ENCODE measurements at places on chromosomes 12 and 14.

DNA sequence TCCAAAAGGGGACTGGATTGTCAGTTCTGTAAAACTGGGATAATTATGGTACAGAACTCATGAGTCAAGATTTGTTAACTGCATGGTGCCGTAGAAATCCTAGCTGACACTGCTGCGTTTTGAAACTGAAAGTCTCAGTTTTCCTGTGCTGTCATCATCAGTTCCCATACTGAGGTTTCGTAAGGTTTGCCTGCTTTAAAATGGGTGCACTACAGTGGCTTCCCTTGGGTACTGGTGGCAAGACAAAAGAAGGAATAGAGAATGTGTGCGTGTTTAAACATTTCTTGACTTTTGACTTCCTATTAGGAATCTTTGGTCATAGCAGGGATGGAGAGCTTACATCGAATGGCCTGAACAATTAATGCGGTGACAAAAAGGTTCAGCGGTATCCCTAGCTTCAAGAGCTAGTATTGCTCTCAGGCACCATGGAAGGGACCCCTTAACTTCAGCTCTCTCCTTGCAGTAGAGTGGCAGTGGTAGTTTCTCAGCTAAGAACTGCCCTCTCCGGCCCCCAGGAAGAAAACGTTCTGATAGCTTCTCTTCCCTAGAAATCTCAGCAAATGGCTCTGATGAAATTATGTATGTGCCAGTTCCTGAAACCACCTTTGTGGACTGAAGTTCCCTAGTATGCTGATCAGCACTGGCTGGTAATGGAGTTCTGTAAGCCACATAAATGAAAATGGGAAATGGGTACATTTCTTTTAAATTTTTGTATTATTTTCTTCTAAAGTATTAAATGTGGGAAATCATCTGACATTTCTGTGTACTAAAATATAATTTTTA, 28.9 kb downstream of the ANO6 start:
- DNase-seq, result no peak

DNA sequence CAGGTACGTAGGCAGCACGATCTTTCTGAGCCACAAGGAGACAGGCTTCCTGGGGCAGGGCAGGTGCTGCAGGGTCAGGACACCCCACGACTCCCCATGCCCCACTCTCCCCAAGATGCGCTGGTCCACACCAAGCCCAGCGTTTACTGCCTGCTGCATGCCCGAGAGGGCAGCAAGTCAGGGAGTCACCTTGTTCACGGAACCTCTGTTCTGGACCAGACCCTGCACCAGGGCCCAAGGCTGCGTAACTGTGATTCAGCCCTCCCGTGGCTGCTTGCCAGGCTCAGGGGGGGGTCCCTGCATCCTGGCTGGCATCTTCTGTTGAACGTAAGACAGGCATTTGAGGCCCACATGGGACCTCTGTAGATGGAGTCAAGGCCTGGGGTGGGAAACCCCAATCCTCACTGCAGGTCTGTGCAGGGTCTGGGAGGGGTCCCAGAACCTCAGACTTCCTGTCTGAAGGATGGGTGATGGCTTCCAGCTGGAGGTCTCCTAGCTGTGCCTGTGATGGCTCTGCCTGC, 228.6 kb upstream of the RTL1 start:
- no peak for DNase-seq

DNA sequence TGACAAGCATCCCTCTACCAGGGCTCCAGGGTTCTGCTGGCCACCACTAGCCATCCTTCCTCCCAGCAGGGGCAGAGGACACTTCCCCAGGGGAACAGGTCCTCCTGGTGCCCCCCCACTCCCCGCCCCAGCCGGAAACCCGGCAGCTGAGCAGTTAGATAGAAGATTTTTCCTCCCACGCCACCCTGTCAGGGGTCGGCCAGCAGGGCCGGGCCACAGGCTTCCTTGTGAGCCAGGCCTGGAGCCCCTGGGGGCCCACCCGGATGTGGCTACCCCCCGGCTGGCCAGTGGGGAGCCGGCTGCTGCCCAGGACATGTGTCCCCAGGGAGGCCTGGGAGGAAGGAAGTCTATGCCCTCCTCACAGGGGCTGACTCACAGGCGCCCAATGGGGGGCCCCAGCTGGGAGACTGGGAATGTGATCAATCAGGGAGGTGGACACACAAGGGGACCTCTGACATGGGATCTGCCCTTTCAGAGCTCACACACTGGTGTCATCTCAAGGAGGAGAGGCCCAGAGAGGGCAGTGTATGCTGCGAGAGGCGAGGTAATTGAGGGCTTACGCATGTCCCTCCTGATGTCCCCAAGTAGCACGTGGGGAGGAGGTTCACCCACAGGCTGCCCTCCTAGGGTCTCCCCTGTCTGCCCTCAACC, 4.2 kb downstream of the SH2B3 start:
- DNase-seq, result no peak

DNA sequence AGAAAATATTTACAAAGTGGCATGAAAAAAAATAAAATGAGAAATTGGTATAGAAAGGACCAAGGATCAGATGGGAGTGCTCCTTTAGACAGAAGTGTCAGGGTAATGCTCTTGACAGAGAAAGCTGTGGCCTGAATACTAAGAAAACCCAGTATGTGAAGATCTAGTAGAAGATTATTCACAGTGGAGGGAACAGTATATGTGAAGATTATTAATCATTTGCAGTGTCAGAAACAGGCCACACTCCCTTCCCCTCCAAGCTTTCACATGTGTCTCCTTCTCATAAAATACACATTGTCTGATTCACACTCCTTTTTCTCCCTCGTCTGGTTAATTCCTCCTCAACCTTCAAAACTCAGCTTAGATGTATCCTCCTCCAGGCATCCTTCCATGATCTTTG, 41.3 kb downstream of the CAPS2 start:
- no peak for DNase-seq

DNA sequence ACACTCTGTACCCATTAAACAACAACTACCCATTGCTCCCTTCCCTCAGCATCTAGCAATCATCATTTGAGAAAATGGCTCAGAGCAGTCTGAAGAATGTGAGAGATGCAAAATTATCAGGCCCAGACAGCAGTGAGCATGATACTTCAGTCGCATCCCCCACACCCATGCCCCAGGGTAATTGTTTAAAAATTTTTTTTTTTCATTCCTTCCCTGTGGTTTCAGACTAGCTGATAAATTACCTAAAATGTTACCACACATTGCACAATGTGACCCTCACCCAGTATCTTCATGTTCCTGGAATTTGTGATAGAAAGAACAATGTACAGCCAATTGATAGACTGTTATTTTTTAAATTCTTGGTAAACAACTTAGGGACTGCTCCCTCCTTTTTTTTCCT, 11.3 kb upstream of the USP15 start:
- DNase-seq, result no peak

GRCh38 chr14:21852061-21852664, 178.5 kb upstream of the OR4E1 start:
- DNase-seq, result peak; percentile 26

DNA sequence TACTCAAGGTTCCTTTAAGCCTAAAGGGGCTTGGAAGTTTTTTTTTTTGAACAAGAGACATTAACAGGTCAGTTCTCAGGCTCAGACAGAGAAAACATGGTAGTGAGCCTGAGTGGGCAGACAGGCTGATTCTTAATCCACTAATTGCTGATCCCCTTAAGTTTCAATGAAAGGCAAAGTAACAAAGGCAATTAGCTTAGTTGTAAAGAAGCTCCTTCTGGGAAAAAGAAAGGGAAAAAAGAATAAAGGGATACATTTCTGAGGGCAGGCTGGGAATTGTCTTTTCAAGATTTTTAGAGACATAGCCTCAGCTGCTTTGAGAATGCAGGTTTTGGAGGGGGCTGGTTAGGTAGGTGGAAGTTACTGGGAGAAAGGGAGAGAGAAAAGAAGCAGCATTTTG, 133.8 kb downstream of the CFAP54 start:
- no peak for DNase-seq

DNA sequence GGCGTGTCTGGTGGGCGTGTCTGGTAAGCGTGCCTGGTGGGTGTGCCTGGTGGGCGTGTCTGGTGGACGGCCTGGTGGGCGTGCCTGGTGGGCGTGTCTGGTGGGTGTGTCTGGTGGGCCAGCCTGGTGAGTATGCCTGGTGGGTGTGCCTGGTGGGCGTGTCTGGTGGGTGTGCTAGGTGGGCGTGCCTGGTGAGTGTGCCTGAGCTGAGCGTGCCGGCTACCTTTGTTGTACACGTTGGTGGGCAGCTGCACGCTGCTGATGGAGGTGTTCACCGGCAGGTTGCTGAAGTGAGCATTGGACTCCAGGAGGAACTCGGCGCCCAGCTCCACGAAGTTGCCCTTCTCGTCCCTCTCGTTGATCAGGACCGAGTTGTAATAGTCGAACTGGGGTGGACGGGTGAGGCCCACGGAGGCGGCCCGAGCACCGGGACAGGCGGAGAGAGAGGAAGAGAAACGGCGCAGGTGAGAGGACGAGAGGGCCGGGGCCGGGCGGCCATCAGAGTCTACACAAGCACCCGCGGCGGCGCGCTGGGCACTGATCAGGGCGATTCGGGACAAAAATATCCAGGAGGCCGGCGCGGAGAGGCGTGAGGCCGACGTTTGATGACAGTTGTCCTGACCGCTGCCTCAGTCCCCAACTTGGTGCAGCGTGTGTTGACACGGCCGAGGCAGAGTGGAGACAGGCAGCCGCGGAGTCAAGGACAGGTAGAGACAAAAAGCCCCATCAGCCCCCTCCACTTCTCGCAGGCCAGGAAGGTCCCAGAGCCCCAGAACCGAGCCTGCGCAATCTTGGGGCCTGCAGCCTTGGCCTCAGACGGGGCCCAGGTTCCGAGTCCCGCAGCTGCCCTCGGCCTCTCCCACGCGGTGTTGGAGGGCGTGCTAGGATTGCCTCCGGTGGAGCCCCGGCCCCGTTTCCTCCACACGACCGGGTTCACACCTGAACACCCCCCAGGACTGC, 10.5 kb downstream of the CACNA2D4 start:
- no peak for DNase-seq

DNA sequence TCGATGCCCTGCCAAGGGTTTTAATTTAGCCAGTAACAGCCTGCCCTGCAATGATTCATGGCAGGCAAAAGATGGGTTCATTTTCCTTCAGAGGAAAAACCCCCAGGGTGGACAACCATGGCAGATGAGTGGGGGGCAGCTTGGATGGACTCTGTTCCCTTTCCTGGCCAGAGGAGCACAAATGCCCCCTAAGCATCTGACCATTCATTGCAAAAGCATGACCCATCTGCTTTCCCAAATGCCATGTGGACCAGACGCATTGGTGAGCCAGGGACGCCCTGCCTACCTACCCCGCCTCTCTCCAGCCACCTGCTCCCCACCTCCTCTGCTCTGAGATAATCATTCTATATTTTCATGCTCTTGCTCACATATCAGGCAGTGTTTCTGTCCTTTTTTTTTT, 281.9 kb downstream of the DPF3 start:
- no peak for DNase-seq

DNA sequence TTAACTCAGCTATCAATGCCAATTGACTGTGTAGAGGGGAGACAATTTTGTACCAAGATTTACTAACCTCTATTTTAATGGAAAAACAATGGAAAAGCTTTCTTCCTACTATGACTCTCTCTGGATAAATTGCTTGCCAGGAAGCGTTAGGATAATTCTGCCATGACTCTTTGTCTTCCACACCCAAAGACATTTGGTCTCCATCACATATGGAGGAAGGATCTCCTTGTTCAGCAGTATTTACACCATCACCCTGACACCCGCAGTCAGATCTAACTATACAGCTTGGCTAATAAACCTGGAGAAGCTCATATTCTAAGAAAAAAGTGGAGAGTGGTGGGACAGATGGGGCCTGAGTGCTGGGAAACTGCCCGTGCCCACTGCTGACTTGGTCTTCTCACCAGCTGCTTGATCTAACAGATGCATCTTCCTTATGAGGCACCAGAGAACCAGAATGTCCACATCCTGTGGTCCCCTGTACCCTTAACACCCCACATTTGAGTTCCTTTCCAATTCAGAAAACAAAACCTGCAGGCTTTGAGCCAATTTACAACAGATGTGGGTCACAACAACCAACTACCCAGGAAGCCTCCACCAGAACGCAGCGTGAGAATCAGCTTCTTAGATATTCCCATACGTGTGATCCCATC, 154.0 kb downstream of the DAD1 start:
- no peak for DNase-seq

DNA sequence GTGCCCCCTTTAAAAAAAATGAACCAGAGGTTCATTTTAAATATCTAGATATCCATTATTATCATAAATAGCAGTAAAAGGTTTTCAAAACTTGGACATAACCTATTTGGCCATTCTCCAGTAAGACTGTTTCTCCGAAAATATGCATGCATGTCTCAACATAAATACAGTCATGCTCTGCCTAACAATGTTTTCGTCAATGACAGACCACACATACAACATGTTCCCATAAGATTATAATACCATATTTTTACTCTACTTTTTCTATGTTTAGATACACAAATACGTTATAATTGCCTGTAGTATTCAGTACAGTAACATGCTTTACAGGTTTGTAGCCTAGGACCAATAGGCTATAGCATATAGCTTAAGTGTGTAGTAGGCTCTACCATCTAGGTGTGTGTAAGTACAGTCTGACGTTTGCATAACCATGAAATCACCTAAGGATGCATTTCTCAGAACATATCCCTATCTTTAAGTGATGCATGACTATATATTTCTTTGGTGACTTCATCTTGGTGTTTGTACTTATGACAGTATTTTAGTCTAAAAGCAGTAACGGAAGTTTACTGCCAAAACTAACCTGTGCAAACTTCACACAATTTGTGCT, 3.2 kb downstream of the TMEM19 start:
- DNase-seq, result no peak

GRCh38 chr12:130831246-130831645, 7.8 kb downstream of the STX2 start:
- DNase-seq, result no peak

DNA sequence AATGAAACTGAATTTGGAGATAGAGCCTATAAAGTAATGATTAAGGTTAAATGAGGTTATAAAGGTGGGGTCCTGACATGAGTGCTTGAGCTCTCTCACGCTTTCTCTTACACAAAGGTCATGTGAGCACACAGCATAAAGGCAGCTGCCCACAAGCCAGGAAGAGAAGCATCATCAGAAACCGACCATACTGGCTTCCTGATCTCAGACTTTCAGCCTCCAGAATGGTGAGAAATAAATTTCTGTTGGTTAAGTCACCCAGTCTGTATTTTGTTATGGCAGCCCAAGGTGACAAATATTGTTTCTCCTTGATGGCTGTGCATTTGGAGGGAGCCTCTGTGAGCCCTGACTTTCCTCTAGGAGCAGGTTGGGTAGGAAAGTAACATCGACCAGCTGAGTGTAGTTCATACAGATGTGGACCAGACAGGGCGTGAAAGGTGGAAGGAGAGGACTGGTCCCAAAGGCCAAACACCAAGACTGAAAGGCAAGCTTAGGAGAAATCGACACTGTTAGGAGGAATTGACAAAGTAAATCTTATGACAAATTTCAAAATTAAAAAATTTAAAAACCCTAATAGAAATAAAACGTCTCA, 97.6 kb upstream of the SLC38A2 start:
- DNase-seq, result peak; percentile 33
